ENCODE measurements at places on chromosomes 6 and 20.
A peak's percentile ranks its signal among the peaks of the same experiment; 100 is the strongest.

- no peak for DNase-seq
Observed at GRCh38 chr6:81609736-81610135, 142.7 kb downstream of the TENT5A start.

GRCh38 chr6:154352898-154353585 lies 3.6 kb downstream of the IPCEF1 start:
- no peak for DNase-seq

- DNase-seq: no peak
Observed at GRCh38 chr6:168093071-168093505, 14.1 kb upstream of the FRMD1 start.

- peak; percentile 64 for DNase-seq
Observed at GRCh38 chr6:46170357-46171289, at the start of gene ENPP5. ENPP5 (minus strand) TSS chr6:46170980; CDS start chr6:46168262, 2,718 bp downstream.

GRCh38 chr6:49499126-49499525 lies 597 bp upstream of the GLYATL3 start:
- no peak for DNase-seq
